Nucleus accumbens (tissue), 56 donors: ENCODE measurements at places on chromosomes 4 and X.
A peak's percentile ranks its signal among the peaks of the same experiment; 100 is the strongest.

DNA sequence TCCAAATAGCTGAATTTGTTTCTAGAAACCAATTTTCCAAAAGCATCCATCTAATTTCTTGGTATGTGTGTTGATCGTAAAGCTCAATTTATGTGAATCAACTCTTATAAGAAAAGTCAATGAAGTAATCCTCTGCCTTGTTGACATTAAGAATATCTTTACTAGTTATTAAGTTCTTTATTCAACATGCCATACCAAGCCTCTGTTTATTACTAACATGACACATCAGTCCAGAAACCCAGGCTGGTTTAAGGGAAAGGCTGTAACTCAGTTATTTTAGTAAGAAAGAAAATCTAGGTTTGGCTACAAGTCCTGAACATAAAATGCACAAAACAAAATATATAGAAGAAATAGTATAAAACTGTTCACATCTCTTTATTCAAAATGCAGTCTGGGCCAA lies 48.0 kb downstream of the KLHL34 start:
- no peak for DNase-seq

DNA sequence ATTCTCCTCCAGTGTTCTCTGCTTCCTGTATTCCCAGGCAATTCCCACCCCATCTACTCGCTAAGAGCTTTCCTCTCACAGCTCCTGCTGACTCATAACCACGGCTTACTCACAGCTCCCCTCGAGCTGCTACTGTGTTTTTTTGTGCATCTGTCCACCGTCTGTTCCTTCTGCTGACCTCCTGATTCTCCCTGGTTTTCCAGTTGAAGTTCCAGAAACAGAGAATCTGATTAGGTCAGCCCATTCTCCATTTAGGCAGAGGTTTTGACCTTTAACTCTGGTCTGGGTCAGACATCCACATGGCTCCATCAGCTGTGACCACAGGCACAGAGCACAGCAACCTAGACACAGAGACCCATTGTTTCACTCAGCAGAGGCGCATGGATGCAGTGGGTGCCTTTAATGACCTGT lies 5.5 kb upstream of the SMIM20 start:
- DNase-seq: no peak

DNA sequence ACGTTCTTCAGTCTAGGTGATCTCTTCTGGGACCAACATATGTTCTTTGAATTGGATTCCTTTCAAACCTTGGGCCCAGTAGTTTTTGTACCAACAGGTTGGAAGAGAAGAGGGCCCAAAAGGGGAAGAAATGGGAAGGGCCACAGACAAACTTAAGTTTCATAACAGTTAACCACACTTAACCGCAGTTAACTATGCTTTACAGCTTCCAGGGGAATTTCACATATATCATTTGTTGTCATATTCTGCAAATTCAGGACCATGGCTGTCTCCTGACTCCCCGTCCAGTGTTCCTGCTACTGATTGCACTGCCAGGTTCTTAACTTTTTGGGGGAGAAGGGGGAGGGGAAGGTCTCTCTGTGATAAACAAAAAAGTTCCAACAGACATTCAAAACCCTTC lies 34.6 kb downstream of the RTL5 start:
- DNase-seq: no peak

DNA sequence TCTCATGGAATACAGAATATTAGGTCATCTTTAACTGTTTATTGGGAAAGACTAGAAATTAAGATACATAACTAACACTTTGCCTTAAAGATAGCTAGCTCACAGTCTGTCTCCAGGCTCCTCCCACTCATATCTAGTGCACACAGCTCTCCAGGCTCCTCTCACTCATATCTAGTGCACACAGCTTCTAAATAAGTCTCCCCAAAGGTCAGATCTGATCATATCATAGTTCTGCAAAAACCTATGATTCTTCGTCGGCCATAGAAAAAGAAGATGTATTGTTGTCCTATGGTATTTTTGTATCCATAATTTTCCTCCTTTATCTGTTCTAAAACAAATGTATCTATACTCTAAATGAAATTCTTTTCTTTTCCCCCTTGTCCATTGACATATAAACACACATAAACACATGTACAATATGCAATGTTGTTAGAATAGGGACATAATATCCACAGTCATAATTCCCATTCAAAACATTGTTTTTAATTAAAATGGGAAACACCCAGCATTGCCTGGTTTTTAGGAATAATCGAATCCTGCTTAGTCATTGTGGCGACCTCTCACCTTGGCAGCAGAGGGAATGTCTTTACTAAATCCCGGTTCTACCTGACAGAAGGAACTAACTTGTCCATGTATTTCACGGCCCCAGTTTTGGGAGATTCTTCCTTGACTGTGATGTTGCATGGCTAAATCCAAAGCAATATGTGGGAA lies 1282.0 kb downstream of the PCDH7 start:
- no peak for DNase-seq

DNA sequence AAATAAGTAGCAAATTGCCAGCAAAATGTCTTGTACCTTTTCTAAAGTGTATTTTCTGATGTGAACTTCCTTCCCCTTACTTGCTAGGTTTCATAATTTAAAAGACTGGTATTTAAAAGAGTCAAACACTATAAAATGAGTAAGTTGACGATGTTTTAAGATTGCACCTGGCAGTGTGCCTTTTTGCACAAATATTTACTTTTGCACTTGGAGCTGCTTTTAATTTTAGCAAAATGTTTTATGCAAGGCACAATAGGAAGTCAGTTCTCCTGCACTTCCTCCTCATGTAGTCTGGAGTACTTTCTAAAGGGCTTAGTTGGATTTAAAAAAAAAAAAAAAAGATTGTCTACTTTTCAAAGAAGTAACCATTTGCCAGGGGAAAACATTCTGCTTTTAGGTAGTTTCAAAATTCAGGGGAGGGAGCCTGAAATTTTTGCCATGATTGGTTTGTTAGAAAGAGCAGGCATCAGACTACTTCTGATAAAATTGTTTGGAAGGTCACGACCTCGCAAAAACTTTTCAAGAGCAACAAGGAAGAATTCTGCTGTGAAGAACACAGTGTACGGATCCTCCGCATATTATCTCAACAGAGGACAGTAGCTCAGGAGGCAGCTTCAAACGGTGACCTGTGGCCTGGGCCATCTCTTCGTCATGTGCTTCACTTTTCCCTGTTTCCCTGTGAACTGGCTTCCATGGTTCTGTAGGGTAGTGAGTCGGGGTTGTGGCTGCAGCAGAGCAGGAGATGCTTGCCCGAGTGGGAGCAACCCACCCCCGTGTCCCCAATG lies 66.1 kb downstream of the CDS1 start:
- DNase-seq: no peak

GRCh38 chrX:41705042-41705441 lies 16.3 kb downstream of the GPR34 start:
- DNase-seq: no peak

DNA sequence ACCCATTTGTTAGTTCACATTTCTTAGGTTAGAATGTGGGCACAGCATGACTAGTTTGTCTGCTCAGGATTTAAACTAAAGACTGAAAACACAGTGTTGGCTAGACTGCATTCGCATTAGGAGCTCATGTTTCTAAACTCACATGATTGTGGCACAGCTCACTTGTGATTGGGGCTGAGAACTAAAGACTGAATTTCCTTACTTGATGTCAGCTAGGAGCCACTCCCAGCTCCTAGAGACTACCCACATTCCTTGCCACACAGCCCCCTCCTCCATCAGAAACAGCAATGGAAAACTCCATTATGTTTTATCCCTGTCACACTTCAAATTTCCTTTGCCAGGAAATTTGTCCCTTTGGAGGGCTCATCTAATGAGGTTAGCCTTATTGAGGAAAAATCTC lies 170.2 kb upstream of the NUDT6 start:
- DNase-seq: no peak

GRCh38 chrX:105260291-105261043 lies 40.0 kb upstream of the TEX13A start:
- DNase-seq: no peak

DNA sequence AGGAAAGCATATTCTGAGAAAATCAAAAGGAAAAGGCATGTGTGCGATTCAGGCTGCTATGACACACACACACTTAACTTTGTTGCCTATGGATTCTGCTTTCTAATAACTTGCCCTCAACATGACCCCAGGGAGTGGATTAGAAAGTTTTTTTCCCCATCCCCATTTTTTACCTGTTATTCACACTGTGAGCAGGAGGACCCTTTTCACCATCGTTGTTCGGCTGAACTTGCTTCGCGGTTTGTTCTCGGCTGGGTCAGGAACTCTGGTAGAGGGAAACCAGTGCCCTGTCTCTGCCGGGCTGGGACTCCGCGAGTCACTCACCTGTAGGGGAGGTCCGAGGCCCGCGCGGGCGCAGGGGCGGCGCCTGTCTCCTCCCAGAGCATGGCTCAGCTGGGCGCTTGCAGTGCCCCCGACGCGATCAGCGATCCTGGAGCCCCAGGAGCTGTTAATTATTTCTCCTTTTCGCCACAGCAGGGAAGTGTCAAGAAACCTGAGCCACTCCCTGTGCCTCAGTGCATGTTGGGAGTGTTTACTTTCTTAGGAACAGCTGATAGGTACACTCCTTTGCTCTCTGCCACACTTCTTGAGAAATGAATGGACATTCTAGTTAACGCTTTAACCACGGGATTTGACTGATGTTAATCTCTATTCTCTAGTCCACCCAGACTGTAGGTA lies at the start of gene RASSF6:
Gene RASSF6, minus strand, starts transcription at position 322 of the 678 bp plus-strand sequence. CDS start 8,641 bp downstream, outside the sequence.
- no peak for DNase-seq

GRCh38 chr4:76305971-76306881 lies at the start of gene STBD1:
Gene STBD1 (plus strand): TSS chr4:76306733. CDS start chr4:76306770, 37 bp downstream.
- peak; percentile 23 for DNase-seq

- DNase-seq: no peak
These were observed 15.0 kb downstream of the TLR7 start for GRCh38 chrX:12881914-12882313.

GRCh38 chr4:8688041-8688907 lies 95.7 kb downstream of the CPZ start:
- peak; percentile 24 for DNase-seq

DNA sequence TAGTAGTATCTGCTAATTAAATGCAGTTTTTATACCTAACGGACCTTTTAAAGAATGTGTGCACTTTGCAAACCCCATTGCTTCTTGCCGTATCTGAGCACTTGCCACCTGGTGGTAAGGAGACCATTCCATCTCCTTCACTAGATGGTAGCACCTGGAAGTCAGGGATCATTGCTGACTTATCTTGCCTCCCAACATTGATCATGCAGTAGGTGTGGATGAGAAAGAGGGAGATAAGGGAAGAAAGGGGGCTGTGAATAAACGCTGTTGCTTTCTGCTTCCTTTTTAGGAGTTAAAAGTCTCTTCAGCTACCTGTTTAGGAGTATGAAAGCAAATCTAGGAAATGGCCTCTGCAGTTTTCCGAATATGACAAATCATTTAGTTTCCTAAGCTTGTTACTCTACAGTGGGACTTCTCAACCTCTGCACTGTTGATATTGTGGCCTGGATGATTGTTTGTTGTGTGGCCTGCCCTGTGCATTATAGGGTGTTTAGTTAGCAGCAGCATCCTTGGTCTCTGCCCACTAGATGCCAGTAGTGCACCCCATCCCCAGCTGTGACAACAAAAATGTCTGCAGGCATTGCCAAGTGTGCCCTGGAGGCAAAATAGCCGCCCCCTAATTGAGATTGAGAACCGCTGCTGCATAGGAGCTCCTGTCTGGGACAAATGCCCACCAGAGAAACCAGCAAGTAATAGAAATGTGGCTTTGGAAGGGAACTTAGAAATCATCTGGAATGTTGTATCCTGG lies 38.8 kb downstream of the GAB1 start:
- peak; percentile 52 for DNase-seq

- no peak for DNase-seq
These were observed 51.3 kb downstream of the RBPJ start for GRCh38 chr4:26372076-26372475.

- DNase-seq: no peak
These were observed 2.0 kb upstream of the CCNQ start for GRCh38 chrX:153600921-153601320.

DNA sequence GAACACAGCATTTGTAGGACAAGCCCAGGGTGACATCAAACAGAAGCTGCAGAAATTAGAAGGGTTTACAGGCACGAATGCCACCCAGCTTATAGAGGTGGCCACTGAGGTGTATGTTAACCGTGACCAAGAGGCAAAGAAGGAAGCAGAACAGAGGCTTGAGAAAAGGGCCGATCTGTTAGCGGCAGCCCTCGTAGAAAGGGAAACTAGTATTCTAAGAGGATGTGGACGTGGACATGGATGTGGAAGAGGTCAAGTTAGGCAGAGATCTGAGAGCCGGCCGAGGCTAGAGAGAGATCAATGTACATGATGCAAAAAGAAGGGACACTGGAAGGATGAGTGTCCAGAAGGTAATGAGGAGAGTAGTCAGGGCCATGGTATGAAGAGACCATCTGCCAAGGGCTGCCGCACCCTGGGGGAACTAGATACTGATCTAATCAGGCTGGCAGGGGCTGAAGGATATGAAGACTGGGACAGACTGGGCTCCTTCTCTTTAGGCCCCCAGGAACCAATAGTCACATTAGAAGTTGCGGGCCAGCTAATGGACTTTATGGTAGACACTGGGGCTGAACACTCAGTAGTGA lies 27.5 kb downstream of the LIAS start:
- no peak for DNase-seq

- DNase-seq: peak; percentile 72
These were observed 3.4 kb downstream of the SORCS2 start for GRCh38 chr4:7195546-7196287.

DNA sequence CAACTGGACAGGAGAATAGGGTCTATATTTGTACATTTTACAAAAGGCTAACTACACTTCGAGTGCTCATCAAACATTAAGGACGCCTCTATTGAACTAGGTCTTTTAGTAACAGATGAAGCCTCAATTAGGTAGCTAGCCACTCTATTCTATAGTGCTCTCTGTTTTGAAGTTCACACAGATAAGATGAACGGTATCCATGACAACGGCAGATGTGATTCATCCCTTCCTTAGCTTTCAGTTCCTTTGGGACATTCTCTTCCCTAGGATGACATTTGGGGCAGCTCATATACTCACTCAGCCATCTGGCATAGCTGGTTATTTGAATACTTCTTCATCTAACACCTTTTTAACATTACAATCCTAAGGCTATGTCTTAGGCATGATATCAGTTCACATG lies 62.4 kb upstream of the WDFY3 start:
- DNase-seq: no peak

DNA sequence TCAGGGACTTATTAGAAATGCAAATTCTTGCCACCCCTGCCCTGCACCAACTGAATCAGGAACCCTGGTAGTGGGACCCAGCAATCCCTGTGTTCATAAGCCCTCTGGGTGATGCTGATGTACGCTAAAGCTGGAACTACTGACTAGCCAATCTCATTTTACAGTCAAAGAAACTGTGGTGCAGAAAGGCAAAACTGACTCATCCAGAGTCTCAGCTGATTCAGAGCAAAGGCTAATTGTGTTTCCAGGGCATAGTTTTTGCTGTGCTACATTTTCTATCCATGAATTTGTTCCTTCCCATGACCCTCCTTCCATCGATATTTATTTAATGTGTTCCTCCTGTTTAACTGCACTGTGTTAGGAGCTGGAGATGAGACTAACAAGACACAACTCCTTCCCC lies 207.5 kb downstream of the REPS2 start:
- DNase-seq: no peak

DNA sequence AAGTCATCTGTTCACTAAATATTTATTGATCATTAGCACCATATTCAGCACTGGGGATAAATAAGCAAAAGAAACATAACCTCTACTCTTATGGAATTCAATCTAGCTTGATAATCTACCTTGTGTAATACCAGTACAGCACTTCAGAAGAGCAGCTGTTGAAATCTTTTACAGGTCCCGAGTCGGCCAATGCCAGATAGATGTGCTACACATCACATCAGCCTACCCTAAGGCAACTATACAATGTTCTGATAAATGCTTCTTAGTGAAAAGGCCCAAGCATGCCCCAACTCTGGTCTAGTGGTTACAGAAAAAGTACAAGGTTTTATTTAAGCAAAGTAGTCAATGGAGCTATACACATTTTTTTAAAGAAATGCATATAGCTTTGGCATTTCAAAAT lies 68.7 kb downstream of the MAPK10 start:
- no peak for DNase-seq
